ENCODE measurements at places on chromosomes 3 and 15.

- no peak overlapping the region for H3K4me3 ChIP-seq
- no peak overlapping the region for H3K27ac ChIP-seq
- no peak for DNase-seq
- no peaks in the 10 kb centered on the region for H3K27me3 ChIP-seq
- H3K4me1 ChIP-seq = no peaks in the 10 kb centered on the region
Measured at GRCh38 chr15:37652646-37653417, 281.6 kb upstream of the TMCO5A start.

DNA sequence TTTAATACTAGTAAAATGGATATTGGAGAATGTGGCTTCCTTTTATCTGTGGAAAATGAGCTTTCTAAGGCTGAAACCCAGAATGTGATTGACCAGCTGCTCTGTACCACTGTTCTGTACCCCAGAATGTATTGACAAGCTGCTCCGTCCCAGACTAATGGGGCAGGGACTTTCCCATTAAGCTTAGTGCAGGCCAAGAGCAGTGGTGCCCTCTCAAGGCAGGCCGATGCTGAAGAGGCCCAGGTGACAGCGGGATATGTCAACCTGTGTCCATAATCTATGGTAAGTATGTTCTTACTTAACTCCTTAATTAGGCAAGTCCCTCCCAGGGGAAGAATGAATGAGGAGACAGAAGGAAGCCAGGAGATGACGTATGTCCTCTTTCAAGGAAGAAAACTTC lies 31.1 kb downstream of the SGO1 start:
- peaks cover 18% of the 10 kb centered on the region for H3K36me3 ChIP-seq
- H3K4me3 ChIP-seq = no peak overlapping the region

- H3K27ac ChIP-seq = no peak overlapping the region
- H3K4me3 ChIP-seq = no peak overlapping the region
- no peak for DNase-seq
- H3K36me3 ChIP-seq = no peaks in the 10 kb centered on the region
Measured at GRCh38 chr3:152103257-152103656, 165.5 kb upstream of the MBNL1 start.

DNA sequence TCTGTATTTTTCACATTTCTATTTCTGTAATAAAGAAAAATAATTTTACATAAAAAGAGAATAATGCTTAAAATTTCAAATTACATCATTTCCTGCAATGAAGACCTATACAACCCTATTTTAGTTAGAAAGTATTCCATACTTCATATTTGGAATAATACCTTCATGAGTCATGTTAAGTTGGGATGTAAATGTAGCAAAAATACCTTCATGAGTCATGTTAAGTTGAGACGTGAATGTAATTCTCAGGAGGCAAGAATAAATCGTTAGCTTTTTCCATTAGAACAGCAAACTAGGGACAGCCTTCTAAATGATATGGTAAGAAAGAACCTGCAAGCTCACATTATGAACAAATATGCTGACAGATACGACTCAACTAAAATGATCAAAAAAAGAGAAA lies 91.9 kb downstream of the NAALADL2 start:
- no peak overlapping the region for H3K4me3 ChIP-seq
- H3K27ac ChIP-seq = no peak overlapping the region
- no peaks in the 10 kb centered on the region for H3K36me3 ChIP-seq
- peaks cover 19% of the 10 kb centered on the region for H3K4me1 ChIP-seq
- H3K27me3 ChIP-seq = no peaks in the 10 kb centered on the region

- H3K4me1 ChIP-seq = 0 out of 2 replicates have a peak, but pooled peaks cover under 1% of the 10 kb centered on the region
- no peak for DNase-seq
- H3K27me3 ChIP-seq = no peaks in the 10 kb centered on the region
- H3K27ac ChIP-seq = no peak overlapping the region
Measured at GRCh38 chr15:91980502-91981267, 127.2 kb downstream of the SLCO3A1 start.

- H3K27ac ChIP-seq = no peak overlapping the region
- no peak overlapping the region for H3K4me3 ChIP-seq
- no peaks in the 10 kb centered on the region for H3K4me1 ChIP-seq
- no peaks in the 10 kb centered on the region for H3K27me3 ChIP-seq
Measured at GRCh38 chr3:184455991-184456390, 76.1 kb downstream of the CHRD start.

DNA sequence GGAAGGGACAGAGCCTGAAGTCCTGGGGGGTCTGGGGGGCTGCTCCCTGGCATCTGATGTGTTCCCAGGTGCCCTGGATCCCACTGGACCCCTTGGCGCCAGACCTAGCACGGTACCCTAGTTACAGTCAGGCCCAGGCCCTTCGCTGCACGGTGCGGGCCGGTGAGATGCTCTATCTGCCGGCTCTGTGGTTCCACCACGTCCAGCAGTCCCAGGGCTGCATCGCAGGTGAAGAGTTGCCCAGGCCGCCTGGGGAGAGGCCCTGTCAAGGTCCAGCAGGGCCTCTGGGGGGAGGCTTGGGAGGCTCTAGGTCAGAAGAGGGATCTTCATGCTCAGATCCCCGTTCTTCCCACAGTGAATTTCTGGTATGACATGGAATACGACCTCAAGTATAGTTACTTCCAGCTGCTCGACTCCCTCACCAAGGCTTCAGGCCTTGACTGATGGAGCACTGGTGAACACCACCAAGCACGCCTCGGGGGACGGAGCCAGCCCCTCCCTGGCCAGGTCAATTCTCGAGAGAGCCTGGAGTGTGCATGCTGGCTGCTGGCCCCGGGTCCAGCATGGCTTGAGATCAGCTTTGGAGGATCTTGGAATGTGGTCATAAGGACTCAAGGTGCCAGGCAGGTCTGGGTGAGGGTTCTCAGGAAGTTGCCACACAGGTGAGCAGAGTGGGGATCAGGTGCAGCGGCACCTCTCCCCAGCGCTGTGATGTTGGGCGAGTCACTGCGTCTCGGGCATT lies 1.8 kb upstream of the PLA2G4B start:
- H3K27me3 ChIP-seq = no peaks in the 10 kb centered on the region
- no peaks in the 10 kb centered on the region for H3K4me1 ChIP-seq
- no peak for DNase-seq
- no peak overlapping the region for H3K27ac ChIP-seq
- H3K4me3 ChIP-seq = no peak overlapping the region

Measured in WTC11 (cell line).